ENCODE measurements at places on chromosomes 5 and 9.

GRCh38 chr5:92927291-92927778 lies 653.7 kb downstream of the NR2F1-AS1 start:
- DNase-seq = no peak

GRCh38 chr5:83742089-83742488 lies 21.4 kb upstream of the HAPLN1 start:
- DNase-seq = no peak

DNA sequence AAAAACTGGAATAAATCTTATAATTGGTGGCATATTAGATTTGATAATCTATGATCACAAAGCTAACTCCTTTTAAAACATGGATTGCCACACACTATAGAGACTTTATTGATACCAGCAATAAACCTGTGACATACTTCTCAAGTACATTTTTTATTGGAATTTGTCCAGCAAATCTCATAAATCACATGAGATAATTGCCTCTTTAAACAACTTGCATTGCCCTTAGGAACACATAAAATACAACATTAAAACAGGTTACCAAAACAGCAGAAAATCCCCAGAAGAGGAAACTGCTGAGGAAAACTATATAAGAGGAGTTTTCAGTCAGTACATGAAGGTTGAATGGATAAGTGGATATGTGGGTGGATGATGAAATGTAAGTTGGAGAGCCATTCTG lies 124.6 kb downstream of the SNCAIP start:
- no peak for DNase-seq

DNA sequence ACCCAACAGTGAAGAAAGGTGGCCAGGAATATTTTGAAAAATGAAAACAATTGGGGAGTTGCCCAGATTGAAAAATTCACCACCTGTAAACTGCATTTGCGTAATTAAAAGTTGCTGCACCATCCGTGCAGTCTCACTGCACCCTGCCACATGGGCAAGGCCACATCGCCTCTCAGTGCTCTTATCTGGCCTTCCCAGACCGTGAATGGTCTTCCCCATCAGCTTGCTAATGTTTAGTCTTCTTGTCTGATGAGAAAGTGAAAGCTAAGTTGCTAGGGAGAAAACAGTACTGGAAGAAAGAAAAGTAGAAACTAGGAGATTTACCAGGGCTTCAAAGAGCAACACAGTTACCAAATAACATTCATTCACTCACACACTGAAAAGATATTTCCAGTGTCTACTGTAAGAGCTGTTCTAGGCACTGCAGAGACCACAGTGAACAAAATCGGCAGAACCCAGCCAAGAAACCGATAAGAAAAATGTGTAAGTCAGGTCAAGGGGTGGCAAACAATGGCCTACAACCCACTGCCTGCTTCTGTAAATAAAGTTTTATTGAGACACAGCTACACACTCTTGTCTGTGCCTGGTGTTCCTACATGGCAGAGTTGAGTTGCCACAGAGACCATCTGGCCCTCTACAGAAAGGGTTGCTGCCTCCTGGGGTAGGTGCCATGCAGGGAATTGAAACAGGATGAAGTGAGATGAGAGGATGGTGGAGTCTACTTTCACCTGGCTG lies 51.2 kb upstream of the CTSL start:
- no peak for DNase-seq

DNA sequence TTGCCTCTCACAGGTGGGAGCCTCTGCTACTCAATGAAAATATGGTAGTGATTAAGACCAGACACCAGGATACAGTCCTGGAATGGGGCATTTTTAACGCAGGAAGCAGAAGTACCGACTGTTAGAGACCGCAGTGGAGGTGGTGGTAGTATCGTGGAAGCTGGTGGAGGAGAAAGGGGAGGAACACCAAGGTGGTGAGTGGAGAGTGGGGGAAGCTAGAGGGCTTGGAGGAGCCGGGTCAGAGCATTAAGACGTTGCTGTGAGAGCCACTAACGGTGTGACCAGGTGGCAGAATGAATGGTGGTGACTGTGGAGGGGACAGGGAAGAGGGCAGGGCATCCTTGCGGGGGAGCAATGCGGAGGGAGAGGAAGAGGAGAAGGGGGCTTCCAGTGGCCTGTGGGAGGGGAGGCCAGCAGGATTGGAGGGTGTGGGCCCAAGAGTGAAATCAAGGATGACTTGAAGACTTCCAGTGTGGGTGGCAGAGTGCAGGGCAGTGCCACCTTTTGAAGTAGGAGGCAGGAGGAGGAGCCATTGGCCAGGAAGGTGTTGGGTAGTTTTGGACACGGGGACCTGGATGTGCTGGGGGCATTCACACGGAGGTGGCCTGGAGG lies 1.6 kb upstream of the UBAC1 start:
- DNase-seq = no peak

DNA sequence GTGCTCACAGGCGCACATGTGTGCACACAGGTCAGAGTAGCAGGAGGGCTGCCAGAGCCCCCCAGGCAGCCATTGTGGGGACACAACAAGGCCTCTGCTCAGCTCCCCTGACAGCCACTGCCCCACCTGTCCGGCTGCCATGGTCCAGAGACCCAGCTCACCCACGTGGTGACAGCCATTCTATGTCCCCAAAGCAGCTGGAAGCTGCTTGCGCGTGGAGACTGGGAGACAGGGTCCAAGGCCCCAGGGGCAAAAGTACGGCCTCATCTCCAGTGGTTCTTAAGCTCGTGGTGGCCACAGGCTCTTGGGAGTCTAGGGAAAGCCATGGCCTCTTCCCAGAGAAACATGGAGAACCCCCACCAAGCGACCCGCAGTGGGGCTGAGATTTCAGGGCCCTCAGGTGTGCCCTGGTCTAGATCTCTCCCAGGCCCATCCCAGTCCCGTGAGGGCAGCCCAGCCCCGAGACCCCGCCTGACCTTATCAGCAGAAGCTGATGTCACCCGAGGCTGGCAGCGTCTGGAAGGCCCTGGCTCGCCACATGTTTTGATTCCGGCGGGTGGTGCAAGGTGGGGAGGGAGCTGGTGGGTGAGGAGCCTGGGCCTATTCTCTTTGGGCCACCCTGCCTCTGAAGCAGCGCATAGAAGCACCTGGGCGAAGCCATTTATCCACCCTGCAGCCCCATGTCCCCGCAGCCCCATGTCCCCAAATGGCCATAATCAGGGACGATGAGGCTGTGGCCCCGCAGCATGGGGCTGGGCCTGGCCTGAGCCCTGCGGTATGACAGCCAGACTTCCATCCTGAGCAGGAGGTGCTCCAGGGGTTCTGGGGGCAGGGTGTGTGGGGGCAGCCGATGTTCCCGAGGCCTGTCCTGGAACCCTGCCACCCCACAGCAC lies 31.7 kb downstream of the GLT6D1 start:
- no peak for DNase-seq

DNA sequence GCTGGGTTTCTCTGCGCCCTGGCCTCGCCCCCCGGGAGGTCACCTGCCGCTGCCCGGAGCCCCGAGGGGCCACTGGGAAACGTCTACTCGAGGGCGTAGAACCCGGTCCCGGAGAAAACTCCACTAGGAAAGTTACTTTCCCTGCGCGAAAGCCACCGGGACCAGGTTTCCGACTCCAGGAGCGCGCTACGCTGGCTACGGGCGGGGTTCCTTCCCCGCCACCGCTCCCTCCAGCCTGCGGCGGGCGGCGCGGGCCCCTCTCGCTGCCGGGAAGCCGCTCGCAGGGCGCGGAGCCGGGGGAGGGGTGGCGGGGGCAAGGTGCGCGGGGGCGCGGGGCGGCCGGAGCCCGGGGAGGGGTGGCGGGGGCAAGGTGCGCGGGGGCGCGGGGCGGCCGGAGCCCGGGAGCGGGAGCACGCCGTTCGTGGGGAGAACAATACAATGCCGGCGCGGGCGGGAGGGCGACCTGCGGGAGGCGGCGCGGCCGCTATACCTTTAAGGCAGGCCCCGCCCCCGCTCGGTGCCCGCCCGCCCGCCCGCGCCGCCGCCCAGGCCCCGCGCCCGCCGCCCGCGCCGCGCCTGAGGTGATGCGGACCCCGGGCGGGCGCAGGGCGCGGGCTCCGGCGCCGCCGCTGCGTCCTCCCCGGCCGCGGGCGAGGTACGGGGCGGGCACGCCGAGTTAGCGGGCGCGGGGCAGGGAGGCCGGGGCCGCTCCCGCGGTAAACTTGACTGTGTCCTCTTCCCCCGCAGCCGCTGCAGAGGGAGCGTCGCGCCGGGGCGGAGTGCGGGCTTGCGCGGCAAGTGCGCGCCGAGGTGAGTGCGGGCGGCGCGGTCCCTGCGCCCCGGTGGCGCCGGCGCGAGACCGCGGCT lies 278.1 kb downstream of the AOPEP start:
- DNase-seq = peak; percentile 41

DNA sequence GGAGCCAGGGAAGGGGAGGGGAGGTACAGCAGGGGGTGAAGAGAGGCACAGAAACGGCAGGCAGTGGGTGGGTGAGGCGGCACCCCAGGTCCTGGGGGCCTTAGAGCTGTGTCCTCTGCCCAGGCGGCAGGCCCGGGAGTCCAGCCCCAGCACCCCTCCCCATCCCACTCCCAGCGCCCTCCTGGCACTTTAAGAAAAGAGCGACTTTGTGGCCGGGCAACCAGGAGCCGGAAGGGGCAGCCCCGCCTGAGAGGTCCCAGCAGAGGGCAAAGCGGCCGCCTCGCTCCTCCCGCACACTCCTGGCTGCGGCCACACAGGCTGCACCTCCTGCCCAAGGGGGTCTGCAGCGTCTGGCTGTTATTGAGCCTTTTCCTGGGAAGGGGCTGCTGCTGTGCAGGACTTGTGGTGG lies 42.6 kb downstream of the NACC2 start:
- peak; percentile 70 for DNase-seq

GRCh38 chr9:36158917-36159316 lies 10.3 kb upstream of the CCIN start:
- no peak for DNase-seq

GRCh38 chr5:141512390-141512910 lies 23.6 kb downstream of the PCDHGC5 start:
- peak; percentile 70 for DNase-seq

- DNase-seq = no peak
These were observed 338.1 kb upstream of the SMC2 start for GRCh38 chr9:103755986-103756385.

- DNase-seq = peak; percentile 38
These were observed 121.0 kb upstream of the RGS7BP start for GRCh38 chr5:64384765-64385164.

- DNase-seq = no peak
These were observed 108.1 kb downstream of the GABBR2 start for GRCh38 chr9:98600631-98601030.

DNA sequence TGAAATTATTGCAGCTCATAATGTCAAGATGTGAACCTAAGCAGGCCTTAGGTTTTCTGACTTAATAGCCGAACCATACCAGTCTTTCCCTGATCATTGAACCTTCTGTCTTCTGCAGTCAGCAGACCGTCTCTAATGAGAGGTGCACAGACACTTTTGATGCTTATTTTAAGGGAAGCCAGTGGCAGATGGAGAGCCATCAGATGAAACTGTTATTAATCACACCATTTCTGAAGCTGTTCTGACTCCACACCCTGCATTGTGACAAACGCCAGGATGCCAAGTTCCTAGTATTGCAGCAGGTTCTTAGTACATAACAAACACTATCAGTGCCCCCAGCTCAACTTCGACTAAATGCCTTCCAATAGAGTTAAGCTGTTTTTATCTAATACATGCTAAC lies 43.0 kb downstream of the PIK3R1 start:
- DNase-seq = no peak

DNA sequence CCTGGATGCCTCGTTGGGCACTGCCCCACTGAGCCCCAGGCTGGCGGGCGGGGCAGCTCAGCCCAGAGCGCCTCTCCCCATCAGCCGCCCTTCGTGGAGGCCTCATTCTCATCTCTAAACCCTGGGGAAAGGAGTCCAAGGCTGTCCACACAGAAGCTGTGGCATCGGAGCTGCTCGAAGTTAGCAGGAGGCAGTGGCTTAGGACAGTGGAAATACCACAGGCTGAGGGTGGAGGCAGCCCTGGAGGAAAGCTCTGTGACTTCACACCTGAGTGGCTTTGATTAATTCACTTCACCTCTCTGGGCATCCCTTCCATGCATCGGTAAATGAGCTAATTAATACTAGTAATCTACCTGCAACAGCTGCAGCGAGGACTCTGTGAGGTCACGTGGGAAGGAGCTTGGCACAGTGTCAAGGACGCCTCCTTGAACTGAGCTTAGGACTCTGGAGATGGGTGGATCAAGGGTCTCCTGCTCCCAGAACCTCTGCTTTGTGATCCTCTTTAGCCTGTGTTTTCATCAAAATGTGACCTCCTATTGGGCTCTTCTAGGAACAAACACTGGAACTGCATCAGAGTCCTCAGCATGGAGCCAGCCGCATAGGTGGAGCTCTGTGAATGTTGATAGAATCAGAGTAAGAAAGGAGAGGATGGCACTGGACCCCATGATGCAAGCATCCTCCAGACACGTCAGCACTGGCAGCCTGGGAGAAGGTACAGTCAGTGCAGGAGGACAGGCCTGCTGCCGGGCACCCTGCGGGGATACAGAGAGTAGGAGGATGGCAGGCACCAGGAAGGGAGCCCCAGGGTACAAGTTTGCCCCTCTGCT lies 842 bp upstream of the ANGPTL2 start:
- no peak for DNase-seq

- DNase-seq = no peak
These were observed 51.3 kb upstream of the IRX4 start for GRCh38 chr5:1934056-1934394.

GRCh38 chr5:132802044-132802684 lies 10.9 kb upstream of the SOWAHA start:
- no peak for DNase-seq

GRCh38 chr5:173672891-173673290 lies 56.4 kb upstream of the BOD1 start:
- DNase-seq = no peak

- no peak for DNase-seq
These were observed 352.4 kb downstream of the CETN3 start for GRCh38 chr5:90056911-90057705.

DNA sequence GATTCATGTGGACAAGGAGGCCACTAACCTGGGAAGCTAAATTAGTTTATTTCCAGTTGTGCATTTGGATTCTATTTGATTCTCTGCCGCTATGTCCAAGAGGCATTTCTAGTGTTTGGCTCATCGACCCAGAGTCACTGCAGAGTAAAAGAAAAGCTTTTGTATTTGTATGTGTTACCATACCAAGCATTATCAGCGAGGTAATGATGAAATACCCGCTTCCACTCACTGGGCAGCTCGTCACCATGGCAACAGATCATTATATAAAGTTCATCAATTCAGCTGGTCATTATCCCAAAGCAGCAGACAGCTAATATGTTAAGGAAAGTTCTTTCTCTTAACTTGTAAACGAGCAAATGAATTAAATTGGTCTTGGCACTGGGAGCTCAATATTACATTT lies 380.3 kb downstream of the SEMA5A start:
- no peak for DNase-seq

- no peak for DNase-seq
These were observed 66.4 kb downstream of the POU5F2 start for GRCh38 chr5:93674866-93675459.

DNA sequence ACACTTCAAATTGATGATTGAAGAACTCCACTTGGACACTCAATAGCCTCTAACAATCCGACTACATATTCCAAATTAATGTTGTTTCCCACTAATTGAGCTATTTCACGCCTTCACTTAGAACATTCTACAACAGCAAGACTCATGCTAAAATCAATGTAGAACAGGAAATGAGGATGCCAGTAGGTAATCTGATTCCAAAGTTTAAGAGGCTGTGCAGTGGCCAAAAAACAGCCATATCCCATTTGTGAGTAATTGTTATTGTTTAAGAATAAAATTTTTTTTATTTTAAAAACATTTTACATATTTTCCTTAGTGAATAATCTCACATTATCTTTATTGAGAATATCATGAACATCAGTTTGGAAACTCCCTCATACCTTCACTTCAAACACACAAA lies 35.7 kb upstream of the GHR start:
- DNase-seq = no peak

- no peak for DNase-seq
These were observed 98.0 kb upstream of the MAP1B start for GRCh38 chr5:72009280-72009679.

GRCh38 chr9:89042984-89043383 lies 51.7 kb downstream of the S1PR3 start:
- no peak for DNase-seq

All from EL (cell line).